Left cardiac atrium (tissue), 4 donors: ENCODE measurements at places on chromosomes 16 and 17. TPM values are rescaled to one million over a fixed set of nuclear protein-coding genes. Genes with fewer than 3 reads are reported as not detected.

- DNase-seq = no peak
Measured at GRCh38 chr17:27762527-27763305, 37.6 kb downstream of the NOS2 start.

DNA sequence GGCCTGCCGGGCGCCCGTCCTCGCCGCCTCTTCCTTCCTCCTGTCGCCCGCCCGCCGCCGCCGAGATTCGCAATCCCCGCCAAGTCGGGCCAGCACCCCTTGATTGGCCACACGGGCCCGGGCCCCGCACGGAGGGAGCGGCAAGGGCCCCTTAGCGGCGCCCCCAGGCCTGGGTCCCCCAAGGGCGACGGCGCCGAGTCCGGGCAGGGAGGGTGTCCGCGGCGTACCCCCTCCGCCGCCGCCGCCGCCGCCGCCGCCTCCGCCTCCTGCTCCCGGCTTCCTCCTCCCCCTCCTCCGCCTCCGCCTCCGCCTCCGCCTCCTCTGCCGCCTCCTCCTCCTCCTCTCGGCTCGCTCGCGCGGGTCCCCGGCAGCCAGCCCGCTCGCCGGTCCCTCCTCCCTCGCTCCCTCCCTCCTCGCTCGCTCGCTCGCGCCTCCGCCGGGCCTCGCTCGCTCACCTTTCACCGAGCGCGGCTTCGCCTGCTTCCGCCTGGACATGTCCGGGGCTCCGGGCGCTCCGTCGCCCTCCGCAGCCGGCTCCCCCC, 561 bp downstream of the ZNF423 start:
- peak; percentile 87 for DNase-seq

- DNase-seq = no peak
Measured at GRCh38 chr16:60991886-60992285, 1044.4 kb downstream of the CDH8 start.

GRCh38 chr17:61837175-61838051, 25.9 kb downstream of the BRIP1 start:
- peak; percentile 45 for DNase-seq

GRCh38 chr17:8187517-8188262, 2.3 kb downstream of the BORCS6 start:
- DNase-seq = peak; percentile 89

CRYBA1 gene
- not detected for total RNA-seq

DNA sequence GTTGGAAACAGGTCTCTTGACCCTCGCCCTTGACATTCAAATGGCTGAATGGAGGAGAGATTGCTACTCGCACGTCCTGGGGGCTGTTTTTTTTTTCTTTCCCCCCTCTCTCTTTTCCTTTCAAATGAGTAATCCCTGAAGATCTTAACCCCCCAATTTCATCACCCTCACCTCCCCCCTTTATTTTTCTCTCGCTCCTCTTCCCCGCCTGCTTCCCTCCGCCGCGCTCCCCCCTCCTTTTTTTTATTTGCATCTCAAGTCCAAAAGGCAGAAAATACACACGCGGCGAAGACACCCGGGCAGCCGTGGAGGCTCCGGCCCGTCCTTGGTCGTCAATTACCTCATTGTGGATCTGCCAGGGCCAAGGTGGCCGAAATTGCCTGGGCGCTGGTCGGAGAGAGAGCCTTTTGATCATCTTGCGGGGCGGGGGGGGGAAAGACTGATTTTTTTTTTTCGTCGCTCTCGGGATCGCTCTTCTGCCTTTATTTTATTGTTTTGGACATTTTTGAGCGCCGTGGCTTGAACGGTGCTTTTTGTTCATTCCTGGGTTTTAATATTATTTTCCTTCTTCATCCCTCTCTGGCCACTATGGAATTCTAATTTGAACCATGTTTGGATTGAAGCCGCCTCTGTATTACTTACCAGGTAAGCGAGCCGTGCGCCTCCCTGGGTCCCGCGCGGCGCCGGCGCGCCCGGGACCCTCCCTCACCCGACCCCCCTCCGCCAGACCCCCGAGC, 57.2 kb upstream of the GSE1 start:
- DNase-seq = no peak

DNA sequence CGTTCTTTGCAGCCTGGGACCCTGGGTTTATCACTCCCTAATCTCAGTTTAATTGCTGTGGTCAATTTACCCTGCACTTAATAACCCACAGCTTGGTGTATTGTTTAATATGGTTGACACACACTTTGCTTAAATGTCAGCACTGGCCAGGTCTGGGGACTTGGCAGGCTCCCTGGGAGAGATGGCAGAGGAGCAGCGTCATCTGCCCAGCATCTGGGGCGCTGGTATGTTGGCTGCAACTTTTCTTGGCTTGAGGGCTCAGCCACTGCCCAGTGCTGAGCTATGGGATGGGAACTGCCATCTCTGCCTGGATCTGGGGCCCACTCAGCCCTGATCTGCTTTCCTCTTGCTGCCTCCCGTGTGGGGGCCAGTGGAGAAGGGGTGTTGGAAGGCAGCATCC, 115.7 kb upstream of the IRX3 start:
- DNase-seq = peak; percentile 65

- DNase-seq = no peak
Measured at GRCh38 chr16:82006036-82006435, 5.2 kb downstream of the SDR42E1 start.

DNA sequence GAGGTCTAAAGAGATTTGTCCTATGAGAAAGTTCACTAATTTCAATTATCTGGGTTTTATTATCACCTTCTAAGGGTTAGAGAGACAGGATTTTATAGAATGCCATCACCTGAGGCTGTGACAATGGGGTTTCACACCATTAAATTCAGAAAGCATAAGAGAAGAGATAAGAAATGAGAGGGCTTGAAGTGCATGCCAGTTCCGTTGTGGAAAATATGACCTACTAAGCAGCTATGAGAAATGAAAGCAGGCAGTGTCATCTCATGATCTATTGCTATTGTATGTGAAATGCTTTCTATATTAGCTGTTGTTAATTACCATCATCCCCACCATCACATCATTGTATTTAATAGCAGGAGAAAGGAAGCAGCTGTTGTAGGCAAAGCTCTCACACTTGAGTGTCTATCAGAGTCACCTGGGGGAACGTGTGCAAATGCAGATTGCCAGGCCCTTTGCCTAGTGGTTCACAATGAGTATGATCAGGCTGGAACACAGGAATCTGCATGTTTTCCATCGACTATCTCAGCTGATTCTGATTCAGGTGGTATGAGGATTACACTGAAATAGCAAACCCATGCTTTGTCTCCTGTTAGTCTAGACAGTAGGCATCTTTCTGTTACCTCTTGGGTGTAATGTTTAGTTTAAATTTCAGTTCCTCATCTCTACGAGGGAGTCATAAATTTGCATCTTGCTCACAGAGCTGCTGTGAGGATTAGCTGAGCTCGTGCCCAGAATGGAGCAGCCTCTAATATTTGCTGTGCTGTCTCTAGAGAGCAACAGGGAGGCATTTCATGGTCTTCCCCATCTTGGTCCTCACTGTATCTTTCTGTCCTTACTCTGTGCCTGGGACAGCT, 256.4 kb downstream of the CDH13 start:
- DNase-seq = no peak

- no peak for DNase-seq
Measured at GRCh38 chr17:4460661-4461060, 26.9 kb downstream of the SPNS3 start.

- DNase-seq = no peak
Measured at GRCh38 chr17:46024590-46024989, 25.5 kb downstream of the STH start.

TVP23A gene
- total RNA-seq = 0.80 TPM

SLC25A39 gene
- 62.5 TPM for total RNA-seq

DNA sequence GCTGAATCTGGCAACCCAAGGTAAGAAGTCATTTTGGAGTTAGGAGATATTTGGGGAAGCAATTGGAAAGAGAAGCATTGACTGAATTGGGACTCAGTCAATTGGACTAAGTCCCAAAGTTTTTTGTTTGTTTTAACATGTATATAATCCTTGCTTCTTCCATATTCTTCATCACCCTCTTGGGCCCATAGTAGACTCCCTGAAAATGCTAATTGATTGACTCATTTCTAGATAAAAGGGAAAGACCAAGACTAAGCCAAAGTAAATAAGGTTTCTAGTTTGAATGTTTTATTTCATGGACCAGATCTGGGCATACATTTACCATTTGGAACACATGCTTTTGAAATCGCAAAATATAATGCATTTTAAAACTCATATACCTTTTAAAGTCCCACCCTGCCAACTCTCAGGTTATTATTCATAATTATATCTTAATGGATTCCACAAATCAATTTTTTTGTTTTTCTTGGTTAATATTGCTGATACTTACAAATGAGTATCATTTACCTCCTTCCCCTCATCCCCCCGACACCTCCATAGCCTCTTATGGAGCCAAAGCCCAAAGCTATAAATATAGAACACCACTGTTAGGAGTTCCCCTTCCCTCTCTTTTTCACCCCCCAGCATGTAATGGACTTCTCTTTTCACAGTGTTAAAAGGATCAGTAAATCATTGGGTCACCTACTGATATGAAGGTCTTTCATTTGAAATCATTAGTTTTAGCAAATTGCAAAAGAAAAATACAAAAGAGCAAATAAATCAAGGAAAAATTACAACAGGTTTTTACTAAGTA, 674.0 kb upstream of the SOX9 start:
- DNase-seq = no peak

DNA sequence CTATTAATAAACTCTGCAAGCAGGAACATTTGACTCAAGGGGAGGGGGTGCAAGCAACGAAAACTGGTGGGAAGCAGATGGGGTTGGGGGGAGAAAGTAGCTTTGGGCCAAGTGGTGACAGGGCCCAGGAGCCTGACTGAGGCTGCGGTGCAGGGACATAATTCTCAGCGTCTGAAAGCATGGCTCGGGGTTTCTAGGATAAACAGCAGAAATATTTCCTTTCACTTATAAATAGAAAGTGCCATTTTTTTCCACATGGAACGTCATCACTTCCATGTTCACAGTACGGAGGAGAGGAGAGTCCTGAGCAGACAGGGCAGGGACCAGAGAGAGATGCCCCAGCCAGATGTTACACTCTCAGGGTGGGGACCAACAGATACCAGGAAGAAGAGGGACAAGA, 197.1 kb downstream of the ZFHX3 start:
- DNase-seq = no peak

- no peak for DNase-seq
Measured at GRCh38 chr17:55729484-55729883, 6.8 kb upstream of the TMEM100 start.

SGCA gene
- total RNA-seq = 131 TPM

GRCh38 chr16:66508248-66508913, 41.5 kb downstream of the TK2 start:
- DNase-seq = no peak

DNA sequence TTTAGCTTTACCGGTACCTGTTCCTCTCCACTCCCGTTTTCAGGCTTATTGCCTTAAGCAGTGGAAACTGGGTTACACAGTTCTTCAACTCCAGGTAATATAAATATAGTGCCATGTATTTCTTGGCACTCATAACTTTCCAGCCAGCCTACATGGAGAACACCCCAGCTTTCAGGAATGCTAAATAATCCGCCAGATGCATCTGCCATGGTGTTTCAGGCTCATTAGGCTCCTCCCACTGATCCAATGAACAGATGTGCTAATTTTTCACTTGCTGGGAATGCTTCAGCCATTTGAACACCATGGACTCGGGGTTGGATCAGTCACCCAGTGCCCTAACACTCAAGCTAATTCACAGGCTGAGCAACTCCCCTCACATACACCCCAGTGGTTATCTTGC, 4.6 kb downstream of the ANKFN1 start:
- no peak for DNase-seq

GRCh38 chr16:29007730-29008593, 23.1 kb downstream of the LAT start:
- no peak for DNase-seq

GRCh38 chr17:57948169-57948554, 7.0 kb downstream of the CUEDC1 start:
- DNase-seq = no peak

DNA sequence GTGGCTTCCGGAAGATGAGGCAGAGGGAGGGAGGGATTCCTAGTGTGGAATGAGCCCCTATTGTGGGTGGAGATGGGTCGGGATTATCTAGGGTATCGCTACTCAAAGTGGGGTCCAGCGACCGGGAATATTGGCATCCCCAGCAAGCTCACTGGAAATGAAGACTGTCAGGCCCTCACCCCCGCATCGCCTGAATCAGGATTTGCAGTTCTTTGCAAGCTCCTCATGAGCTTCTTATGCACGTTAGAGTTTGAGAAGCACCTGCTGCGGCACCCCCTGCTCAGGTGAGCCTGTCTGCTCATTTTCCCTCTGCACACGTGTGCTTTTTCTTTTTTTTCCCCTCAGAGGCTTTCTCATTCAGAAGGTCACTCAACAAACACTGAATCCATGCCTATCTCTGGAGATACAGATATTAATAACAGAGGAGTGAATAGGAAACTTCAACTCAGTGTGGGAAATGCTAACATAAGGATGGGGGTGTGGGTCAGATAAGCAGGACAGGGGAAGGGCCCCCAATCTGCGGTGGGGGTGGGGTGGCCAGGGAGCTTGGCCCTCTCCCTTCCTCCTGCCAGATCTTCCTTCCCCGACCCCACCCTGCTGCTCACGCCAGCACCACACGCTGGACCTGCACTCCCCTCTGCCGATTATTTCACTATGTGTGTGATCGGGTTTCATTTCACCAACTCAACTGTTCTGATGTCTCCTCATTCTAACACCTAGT, 67.7 kb upstream of the NFAT5 start:
- no peak for DNase-seq

DNA sequence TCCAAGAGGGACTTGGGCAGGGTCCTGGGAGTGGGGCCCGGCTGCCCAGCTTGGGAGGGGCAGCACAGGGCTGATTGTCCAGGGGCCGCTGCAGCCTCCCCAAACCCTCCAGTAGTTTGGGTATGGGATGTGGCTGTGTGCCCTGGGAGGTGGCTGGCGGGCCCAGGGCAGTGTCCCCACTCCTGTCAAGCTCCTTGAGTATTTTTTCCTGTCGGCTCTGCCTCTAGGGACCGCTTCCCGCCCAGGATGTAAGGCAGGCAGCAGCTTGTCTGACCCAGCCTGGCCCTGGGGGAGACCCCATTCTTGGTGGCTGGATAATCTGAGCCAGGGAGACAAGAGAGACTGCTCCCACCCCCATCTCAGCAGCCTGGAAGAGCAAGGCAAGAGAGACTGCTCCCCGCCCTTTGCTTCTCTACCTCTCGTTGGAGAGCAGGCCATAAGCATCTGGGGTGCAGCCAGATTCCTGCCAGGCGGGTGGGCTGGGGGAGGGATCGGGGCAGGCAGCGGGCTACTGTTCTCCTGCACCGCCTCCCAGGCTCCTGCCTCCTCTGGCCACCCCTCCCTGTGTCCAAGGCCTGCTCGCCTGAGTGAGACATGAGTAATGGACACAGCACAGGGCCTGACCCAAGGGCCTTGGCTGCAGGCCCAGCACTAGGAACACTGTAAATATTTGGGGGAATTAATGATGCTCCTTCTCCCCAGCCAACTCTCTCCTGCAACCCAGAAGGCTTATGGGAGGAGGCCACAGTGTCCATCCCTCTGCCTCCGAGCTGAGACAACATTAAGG, 18.4 kb upstream of the ITGA3 start:
- DNase-seq = peak; percentile 59

- DNase-seq = no peak
Measured at GRCh38 chr16:58556678-58557077, 41.4 kb downstream of the SETD6 start.

SDR42E1 gene
- 1.4 TPM for total RNA-seq

GRCh38 chr17:47611372-47612350, 38.1 kb upstream of the KPNB1 start:
- DNase-seq = no peak

ARHGDIA gene
- 252 TPM for total RNA-seq
